AG09319 (cell line): ENCODE measurements at places on chromosomes 2 and 18.

DNA sequence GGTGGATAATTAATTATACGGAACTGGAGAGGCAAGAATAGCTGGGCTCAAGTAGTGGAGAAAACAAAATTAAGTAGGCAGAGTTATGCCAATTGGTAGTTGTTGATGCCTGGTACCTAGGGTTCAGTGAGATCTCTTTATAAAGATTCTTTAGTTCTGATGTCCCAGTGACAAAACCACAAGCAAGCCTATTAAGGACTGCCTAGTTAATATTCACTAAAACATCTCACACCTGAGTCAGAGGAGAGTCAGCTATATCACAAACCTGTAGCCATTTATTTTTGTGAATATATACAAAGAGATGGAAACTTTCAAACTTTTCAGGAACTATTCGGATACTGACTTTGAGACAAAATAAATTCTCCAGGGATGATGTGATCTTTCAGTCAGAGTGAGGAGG lies 213.9 kb upstream of the CYP26B1 start:
- no peak for DNase-seq

DNA sequence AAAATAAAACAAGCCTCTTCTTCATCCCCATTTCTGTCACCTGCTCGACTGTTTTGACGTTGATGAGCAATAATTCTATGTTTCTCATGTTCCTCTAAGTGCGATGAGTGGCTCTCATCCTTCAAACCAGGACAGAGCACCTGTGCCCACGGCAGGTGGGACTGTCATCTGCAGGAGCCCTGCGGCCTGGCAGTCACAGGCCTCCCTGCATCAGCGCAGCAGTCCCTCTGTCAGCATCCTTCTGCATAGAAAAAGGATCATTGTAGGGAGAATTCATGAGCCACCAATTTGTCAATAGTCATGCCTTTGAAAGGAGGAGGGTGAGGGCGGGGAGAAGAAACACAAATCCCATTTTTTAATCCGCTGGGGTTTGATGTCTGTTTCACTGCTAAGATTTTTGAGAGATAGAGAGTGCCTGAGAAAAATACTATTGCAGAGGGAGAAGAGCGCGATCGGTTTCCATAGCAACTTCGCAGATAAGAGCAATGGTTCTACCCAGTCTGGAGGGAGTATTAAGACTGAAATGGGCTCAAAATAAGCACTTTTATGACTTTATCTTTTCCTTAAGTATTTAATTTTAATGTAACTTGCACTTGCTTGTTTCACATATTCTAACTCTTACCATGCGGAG lies 234.3 kb upstream of the NCKAP5 start:
- DNase-seq, result no peak

- DNase-seq, result no peak
Measured at GRCh38 chr2:239506101-239506857, 105.5 kb upstream of the HDAC4 start.

GRCh38 chr2:118913803-118914645 lies 28.0 kb upstream of the MARCO start:
- no peak for DNase-seq

GRCh38 chr2:97707362-97708047 lies 5.9 kb upstream of the ZAP70 start:
- DNase-seq, result no peak

GRCh38 chr2:102139851-102140250 lies 2.7 kb upstream of the IL1R1 start:
- no peak for DNase-seq

- DNase-seq, result peak; percentile 92
Measured at GRCh38 chr18:23225503-23225902, 90.2 kb downstream of the CABLES1 start.

- no peak for DNase-seq
Measured at GRCh38 chr2:214801068-214801467, 8.4 kb downstream of the BARD1 start.

DNA sequence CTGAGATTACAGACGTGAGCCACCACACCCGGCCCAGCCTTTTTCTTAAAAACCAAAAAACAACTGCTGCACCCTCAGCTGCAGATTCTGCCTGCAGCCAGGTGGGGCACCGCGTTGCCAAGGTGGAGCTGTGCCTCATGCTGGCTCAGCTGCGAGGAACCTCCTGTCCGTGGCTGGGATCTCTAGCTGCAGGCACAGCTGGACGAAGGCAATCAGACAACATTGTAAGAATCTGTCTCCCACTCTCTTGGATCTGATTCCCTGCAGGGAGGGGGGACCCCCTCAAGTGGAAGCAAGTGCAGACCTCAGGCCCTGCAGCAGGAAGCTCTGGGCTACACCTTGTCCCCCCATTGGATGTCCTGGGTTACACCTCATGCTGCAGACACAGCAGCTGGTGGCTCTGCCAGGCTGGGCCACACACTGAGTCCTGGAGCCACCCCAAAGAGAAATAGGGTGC lies 24.1 kb downstream of the CIDEA start:
- DNase-seq, result no peak
